ENCODE measurements at places on chromosomes 7 and 10.

GRCh38 chr7:104341546-104341945 lies 13.1 kb downstream of the LHFPL3 start:
- no peak for DNase-seq

DNA sequence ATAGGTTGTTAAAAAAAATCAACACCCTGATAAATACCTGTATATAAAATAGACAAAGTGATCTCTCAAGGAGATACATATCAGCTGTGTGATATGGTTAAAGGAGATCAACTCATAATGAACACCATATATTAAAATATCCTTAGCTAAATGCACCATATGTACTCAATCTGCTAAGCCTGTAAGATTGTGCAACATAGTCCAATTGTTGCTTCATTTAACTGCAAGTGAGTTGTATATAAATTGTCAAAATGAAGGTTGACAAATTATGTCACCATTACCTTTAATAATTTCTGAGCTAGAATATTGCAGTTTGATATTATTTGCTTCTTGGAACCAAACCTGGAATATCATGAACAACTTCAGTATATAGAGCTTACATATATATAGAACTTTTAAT lies 283.7 kb downstream of the MALRD1 start:
- DNase-seq = no peak

DNA sequence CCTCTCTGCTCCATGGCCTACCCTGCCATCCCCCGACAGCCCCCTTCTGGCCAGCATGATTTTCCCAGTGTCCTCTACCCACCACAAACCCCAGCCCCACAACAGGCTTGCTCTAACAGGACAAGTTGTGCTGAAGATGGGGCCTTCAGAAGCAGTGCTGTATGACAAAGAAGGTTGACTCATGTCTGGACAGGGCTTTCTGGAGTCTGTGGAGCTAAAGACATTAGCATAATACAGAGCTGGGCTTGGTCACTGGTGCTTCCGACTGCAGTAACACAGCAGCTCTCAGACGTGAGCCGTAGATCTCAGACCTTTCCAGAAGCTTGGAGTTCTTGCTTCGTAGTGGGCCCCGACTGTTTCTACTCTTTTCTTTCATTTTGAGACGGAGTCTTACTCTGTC lies 100.5 kb downstream of the GTF2IRD1 start:
- no peak for DNase-seq

DNA sequence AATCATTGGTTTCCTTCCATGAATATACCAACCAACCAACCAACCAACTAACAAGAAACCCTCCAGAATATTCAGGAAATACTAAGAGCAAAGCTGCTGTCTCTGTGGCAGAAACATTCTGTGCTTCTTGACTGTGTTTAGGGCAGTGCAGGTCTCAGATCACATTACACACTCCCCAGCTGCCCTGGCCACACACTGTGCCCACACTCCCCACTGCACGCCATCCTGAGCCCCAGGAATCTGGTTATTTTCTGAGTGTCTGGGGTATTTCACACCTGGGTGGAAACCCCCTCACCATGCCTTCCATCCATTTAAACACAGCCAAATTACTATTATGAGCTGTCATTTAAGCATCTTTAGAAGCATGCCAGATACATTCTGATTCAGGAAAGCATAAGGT lies 183.7 kb upstream of the ANK3 start:
- no peak for DNase-seq

GRCh38 chr7:155322530-155322929 lies 24.9 kb downstream of the INSIG1 start:
- no peak for DNase-seq

- no peak for DNase-seq
Observed at GRCh38 chr7:44377681-44378421, 52.5 kb upstream of the CAMK2B start.

DNA sequence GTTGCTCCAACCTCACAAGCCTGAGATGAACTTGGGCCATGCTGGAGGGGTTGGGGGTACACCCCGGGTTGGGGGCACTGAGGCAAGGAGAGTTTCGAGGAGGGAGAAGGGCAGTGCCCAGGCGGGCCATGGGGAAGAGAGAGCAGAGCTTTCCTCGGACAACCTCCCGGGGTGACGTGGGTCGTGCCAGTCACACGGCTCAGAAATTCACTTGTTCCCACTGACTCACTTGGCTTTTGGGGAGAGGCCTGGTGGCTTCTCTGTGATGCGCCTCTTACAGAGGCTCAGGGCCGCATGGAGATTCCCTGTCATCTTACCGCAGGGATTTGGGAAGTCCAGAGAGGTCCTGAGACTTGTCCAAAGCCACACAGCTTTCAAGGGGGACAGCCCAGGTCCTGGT lies 2.9 kb downstream of the LAT2 start:
- no peak for DNase-seq

- DNase-seq = no peak
Observed at GRCh38 chr10:14761372-14761771, 13.3 kb downstream of the FAM107B start.

DNA sequence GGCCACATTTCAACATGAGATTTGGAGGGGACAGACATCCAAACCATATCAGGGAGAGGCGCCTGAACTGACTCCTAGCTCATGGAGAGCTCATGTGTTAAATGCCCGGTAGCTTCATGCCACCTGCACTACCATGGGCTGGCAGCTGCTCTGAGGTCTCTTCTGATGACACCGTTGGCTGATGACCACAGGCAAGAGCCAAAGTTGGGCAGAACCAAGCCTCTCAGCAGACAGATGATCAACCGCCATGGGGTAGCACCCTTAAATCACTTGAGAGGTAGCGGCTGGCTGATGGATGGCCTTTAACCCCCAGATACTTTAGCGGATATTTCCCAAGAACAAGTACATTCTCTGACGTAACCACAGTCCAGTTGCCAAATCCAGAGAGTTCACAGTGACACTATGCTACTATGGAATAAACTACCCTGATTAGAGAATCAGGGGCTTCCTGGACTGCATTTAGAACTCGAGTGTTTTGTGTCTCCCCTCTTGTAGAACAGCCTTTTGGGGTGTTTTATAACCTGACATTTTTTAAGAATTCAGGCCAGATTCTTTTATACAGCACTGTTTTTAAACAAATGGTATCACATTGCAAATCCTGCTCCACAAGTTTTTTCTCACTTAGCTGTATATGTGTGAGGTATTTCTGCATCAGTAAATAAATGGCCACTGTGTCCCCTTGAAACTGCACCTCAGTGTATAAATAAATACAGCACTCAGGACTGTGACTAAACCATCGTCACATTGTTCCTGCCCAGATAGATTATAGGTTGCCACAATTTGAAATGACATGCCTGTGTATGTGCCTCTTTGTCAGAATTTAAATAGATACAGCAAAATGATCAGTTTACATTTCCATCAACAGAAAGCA lies 30.8 kb upstream of the DRGX start:
- no peak for DNase-seq

- no peak for DNase-seq
Observed at GRCh38 chr10:95264227-95265051, 26.4 kb downstream of the PDLIM1 start.

GRCh38 chr7:155569681-155570080 lies 23.3 kb upstream of the CNPY1 start:
- no peak for DNase-seq

- no peak for DNase-seq
Observed at GRCh38 chr7:150374026-150374425, 5.1 kb upstream of the ZNF775 start.
